ENCODE measurements at places on chromosomes 11 and 22.

DNA sequence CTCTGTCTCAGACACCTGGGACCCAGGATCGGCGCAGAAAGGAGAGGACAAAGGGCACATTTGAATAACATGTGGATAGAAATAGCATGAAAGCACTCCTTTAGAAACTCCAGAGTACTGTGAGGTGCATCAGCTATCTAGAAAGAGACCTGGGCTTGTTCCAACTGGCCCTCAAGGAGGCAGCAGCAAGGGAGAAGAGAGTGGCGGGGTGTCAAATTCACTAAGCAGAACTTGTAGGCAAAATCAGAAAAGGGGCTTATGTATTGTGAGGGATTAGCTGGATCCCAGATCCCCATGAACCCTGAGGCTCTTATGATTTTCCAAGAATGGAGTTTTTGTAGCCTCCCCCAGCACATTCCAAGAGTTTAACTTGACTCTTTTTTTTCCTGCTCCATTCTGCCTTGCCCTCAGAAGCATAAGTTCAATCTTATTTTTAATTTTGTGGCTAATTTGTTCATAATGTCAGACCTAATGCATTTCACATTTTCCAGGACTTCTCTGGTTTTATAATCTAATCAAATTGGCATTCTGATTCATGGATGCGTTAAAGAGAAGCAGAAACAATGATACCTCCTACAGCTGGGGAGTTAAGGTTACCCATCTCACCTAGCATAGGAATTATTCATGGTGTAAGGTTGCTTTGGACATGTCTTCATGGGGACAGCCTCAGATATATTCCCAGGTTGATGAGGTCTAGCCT, 33.6 kb downstream of the USH1C start:
- DNase-seq, result no peak

GRCh38 chr11:125886997-125887372, 483 bp upstream of the HYLS1 start:
- no peak for DNase-seq

- DNase-seq, result no peak
These were observed 48.7 kb downstream of the CWC15 start for GRCh38 chr11:94924612-94925011.

DNA sequence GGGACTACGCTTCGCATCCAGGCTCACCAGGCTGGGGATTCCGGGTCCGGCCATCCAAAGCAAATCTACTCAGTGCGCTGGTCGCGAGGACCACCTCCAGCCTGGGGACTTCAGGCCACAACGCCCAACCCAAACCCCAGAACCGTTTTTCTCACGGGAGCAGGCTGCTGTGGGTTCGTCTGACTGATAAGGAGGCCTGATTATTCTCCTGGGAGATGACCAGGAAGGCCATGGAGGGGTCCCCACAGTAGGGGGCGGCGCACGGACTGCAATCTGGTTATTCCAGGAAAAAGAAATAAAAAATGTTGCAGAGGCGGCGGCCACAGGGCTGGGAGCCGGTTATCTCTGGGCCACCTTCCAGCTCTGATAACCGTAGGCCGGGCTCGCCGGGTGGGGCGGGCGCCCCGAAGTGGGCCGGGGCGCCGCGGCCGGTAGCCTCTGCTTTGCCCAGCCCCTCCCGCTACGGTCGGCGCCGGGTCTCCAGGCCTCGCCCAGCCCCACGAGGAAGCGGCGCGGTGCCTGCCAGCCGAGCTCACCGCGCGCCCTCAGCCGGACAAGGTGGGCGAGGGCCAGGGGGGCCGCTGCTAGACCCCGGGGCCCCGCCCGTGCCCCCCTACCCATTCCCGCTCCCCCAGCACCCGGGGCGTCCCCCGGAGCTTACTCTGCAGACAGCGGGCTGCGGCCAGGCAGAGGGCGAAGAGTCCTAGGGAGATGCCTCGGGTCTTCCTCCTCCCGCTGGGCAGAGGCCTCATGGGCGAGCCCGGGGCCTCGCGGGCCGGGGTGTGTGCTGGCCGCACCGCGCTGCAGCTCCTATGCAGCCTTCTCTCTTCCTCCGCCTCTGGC, 446 bp downstream of the VSTM5 start:
- DNase-seq, result no peak

- no peak for DNase-seq
These were observed 134.2 kb upstream of the CARD18 start for GRCh38 chr11:105273660-105274280.

- no peak for DNase-seq
These were observed 91.2 kb downstream of the DSCAML1 start for GRCh38 chr11:117705866-117706265.
